ENCODE measurements at places on chromosomes 12 and 14.

DNA sequence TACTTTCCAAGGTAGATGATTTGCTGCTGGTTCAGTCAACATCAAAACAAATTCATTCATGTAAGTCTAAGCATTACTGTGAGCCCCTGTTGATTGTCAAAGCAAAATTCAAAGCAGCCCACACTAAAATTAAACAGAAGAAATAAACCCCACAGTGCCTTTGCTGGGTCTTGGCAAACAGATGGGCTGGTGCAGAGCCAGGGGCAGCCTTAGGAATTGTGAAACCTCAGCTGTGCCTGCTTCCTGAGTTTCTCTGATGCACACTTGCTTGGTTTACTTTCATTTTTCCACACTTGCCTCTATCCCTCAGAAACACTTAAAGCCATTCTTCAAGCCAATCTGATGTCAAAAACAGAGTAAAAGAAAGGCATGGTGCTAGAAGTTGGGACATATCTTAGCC, 6.6 kb upstream of the PLEKHG7 start:
- no peak for DNase-seq

- no peak for DNase-seq
These were observed 149.0 kb upstream of the IGF1 start for GRCh38 chr12:102629262-102629888.

DNA sequence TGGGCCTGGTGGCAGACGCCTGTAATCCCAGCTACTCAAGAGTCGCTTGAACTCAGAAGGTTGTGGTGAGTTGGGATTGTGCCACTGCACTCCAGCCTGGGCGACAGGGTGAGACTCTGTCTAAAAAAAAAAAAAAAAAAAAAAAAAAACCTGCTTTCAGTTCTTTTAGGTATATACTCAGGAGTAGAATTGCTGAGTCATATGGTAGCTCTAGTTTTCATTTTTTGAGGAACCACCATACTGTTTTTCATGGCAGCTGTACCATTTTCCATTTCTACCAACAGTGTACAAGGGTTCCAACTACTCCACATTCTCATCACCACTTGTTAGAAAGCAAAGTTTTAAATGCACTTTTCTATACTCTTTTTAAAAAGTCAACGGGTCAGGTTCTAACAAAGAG, 119.8 kb downstream of the DPF3 start:
- DNase-seq = no peak

DNA sequence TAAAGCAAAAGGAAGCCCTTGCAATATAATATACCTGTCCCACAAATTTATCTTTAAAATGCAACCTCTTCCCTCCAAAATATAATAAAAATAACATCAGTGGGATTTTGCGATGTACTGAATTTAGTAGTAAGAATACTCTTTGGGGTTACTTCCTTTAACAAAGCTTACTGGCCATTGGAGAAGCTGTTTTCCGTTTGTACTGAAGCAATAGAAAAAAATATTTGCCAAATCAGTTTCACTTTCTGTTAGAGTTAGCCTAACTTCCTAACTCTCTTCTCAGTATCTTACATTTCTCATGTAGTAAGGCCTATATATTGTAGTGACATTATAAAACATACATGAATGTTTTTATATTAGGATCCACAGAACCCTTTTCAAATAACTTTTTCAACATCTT, 3.7 kb downstream of the MAX start:
- no peak for DNase-seq

DNA sequence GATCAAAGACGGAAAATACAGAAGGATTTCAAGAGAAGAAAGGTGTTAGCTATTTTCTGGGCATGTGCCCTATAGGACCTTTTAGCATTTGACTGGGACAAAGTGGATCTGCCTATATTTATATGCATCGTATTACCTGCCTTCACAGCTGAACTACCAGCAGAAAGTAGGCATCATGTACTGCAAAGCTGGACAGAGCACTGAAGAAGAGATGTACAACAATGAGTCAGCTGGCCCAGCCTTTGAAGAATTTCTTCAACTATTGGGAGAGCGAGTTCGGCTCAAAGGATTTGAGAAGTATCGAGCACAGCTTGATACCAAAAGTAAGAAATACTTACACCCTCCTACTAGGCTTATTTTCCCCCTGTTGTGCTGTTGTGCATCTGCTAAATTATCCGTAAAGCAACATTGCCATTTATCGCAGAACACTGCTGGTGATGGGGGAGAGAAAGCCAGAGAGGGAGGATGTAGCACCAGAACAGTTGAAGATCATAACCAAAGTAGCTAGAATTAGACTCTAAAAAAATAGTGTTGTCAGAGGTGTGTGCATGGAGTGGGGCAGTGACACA, 282.0 kb upstream of the RGS6 start:
- no peak for DNase-seq

Measured in eye (tissue), 1 donor.